Prostate gland (tissue), 2 donors: ENCODE measurements at places on chromosomes 2 and 18. TPM values are rescaled to one million over a fixed set of nuclear protein-coding genes. Genes with fewer than 3 reads are reported as not detected.

Gene GALR1
- total RNA-seq = 0.34 TPM

DNA sequence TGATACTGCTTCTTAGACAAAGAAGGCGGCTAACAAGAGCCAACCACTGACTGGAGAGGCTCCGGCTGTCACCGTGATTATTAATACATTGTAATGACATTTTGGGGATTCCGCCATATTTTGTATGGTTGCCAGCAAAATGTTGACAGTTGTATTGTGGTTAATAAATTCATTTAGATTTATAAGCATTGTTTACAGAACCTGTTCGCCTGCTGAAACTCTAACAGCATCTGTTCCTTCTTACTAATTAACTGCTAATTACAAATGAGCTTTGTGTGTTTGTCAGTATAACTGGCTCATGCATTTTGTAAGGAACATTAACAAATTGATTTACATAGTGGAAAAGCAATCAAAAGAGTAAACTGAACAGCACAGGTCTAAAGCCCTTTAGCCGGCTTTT is 332.4 kb downstream of the GBX2 start:
- no peaks in the 10 kb centered on the region for H3K27me3 ChIP-seq
- DNase-seq = no peak
- no peak overlapping the region for H3K27ac ChIP-seq
- H3K4me3 ChIP-seq = no peak overlapping the region
- H3K4me1 ChIP-seq = no peaks in the 10 kb centered on the region

Gene MERTK
- 22.2 TPM for total RNA-seq

DNA sequence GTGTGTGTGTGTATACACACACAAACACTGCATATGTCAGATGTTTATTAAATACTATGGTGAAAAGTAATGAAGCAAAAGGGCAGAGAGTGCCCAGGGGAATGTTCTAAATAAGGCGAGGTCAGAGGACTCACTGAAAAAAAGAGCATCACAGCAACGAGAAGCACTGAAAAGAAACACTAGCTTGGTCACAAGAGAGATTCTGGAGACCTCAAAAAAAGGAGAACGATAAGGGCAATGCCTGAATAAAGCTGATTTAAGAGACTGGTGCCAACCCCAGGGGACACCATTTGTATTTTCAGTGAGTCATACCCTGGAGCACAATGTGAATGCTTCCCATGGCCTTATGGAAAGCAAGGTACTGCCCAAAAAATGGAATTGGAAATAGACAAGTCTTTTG is 14.5 kb downstream of the SLC40A1 start:
- H3K4me3 ChIP-seq = no peak overlapping the region
- H3K27ac ChIP-seq = no peak overlapping the region
- no peaks in the 10 kb centered on the region for H3K27me3 ChIP-seq
- H3K4me1 ChIP-seq = no peaks in the 10 kb centered on the region
- H3K36me3 ChIP-seq = peaks cover 4% of the 10 kb centered on the region

Gene HNRNPA3
- 56.5 TPM for total RNA-seq

GRCh38 chr2:162057426-162057825 is 16.6 kb downstream of the DPP4 start:
- H3K36me3 ChIP-seq = no peaks in the 10 kb centered on the region
- peak overlapping the region; percentile 31 for H3K27ac ChIP-seq
- no peak overlapping the region for H3K4me3 ChIP-seq

Gene POLR1A
- total RNA-seq = 13.0 TPM

- H3K27ac ChIP-seq = no peak overlapping the region
- DNase-seq = no peak
- no peaks in the 10 kb centered on the region for H3K36me3 ChIP-seq
- H3K27me3 ChIP-seq = no peaks in the 10 kb centered on the region
- no peak overlapping the region for H3K4me3 ChIP-seq
Measured at GRCh38 chr2:175627405-175627804, 374.7 kb downstream of the LNPK start.

DNA sequence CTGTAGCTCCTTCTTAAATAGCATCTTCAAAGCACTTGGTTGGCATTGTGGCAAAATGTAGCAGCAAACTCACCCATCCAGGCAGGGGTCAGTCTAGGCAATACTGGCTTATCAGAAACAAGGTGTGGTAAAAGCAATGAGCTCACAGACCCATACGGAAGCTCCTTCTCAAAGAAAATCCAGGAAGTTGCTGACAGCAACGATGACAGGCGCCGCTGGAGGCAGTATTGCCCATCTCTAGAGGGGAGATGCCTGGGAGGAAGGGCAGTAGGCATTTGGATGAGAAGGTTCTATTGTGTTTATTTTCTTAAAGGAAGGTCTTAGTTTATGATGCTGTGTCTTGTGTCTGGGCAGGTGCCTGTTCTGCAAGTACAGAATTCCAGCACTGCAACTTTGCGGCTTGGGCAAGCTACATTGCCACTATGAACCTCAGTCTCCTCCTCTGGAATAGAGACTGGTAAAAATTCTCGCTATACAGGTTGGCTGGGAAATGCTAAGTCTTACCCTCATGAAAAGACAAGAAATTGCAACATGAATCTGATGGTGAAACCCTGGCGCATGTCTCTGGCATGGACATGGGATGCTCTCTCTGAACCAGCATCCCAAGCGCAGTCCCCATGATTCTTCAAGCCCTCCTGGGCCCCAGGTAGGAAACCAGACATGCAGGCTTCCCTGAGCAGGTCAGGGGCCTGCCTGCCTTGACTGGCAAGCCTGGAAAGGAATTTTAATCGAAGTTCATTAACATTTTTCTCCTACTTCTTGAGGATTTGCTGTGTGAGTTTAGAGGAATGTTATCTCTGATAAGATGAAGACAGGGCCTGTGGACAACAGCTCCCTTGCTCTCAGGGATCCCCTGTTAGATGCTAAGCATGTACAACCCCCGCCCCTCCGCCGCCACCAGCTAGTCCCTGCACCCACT is 156.0 kb downstream of the TFCP2L1 start:
- no peak overlapping the region for H3K4me3 ChIP-seq
- no peaks in the 10 kb centered on the region for H3K27me3 ChIP-seq
- H3K36me3 ChIP-seq = no peaks in the 10 kb centered on the region

- H3K27ac ChIP-seq = no peak overlapping the region
- no peaks in the 10 kb centered on the region for H3K36me3 ChIP-seq
- DNase-seq = no peak
- H3K4me3 ChIP-seq = no peak overlapping the region
- H3K27me3 ChIP-seq = no peaks in the 10 kb centered on the region
Measured at GRCh38 chr2:43013821-43014345, 212.5 kb downstream of the ZFP36L2 start.

Gene TMEM237
- total RNA-seq = 29.7 TPM

Gene CTAGE1
- total RNA-seq = 0.80 TPM

GRCh38 chr18:52685316-52685715 is 345.3 kb downstream of the DCC start:
- no peaks in the 10 kb centered on the region for H3K4me1 ChIP-seq
- H3K27me3 ChIP-seq = no peaks in the 10 kb centered on the region
- no peak overlapping the region for H3K4me3 ChIP-seq
- no peak overlapping the region for H3K27ac ChIP-seq
- DNase-seq = no peak
- H3K36me3 ChIP-seq = no peaks in the 10 kb centered on the region

Gene DSC2
- 8.4 TPM for total RNA-seq

DNA sequence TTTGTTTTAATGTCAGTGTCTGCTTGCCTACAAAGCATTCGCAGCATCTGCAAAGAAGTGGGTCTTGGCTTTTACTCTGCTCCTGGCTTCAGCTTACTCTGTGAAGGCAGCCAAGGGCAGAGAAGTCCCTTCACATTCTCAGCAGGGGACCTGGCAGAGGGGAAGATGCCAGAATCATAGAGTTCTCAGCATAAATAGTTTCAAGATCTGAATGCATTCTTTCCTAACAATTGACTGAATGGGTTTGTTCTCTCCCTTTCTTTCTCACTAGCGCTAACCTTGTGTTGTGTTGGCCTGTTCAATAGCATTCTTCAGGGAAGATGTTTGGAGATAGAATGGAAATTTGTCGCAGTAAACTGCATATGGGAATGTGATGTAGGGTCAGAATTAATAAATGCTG is 106.9 kb downstream of the FARSB start:
- H3K36me3 ChIP-seq = no peaks in the 10 kb centered on the region
- H3K27me3 ChIP-seq = no peaks in the 10 kb centered on the region
- no peak overlapping the region for H3K4me3 ChIP-seq
- no peak overlapping the region for H3K27ac ChIP-seq

DNA sequence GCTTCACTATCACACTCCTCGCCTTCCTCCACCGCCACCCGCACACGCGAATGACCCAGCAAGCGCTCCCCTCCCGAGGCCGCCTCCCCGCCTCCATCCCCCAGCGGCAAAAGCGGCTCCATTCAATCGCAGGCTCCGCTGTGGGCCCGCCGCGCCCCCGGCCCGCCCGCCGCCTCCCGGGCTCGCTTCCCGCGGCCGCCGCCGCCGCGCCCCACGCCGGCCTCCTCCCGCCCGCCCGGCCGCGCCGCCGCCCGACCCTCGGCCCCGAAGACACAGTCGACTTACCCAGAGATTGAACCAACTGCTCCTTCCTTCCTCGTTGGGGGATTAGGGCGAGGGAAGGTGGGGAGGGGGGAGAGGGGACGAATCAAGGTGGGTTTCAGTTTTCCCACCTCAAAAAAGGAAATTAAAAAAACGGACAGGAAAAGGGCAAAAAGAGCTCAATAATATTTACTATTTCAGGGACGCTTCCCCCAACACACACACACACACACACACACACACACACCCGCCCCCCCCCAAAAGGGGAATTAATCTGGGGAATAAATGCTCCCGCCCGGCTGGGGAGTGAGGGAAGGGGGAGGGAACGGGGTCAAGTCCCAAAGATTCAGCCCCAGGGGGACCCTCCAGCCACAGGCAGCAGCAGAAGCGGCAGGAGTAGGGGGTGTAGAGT is 743 bp downstream of the XPO1 start:
- H3K36me3 ChIP-seq = no peaks in the 10 kb centered on the region
- peak overlapping the region; percentile 100 for H3K27ac ChIP-seq
- peak overlapping the region; percentile 64 for H3K4me3 ChIP-seq
- no peaks in the 10 kb centered on the region for H3K4me1 ChIP-seq
- DNase-seq = no peak
- no peaks in the 10 kb centered on the region for H3K27me3 ChIP-seq

- no peak overlapping the region for H3K27ac ChIP-seq
- no peaks in the 10 kb centered on the region for H3K27me3 ChIP-seq
- no peaks in the 10 kb centered on the region for H3K36me3 ChIP-seq
- H3K4me1 ChIP-seq = no peaks in the 10 kb centered on the region
Measured at GRCh38 chr2:126880324-126880723, 18.4 kb upstream of the TEX51 start.

Gene REG3A
- total RNA-seq = not detected
